EH (cell line): ENCODE measurements at places on chromosomes 3 and 15.

DNA sequence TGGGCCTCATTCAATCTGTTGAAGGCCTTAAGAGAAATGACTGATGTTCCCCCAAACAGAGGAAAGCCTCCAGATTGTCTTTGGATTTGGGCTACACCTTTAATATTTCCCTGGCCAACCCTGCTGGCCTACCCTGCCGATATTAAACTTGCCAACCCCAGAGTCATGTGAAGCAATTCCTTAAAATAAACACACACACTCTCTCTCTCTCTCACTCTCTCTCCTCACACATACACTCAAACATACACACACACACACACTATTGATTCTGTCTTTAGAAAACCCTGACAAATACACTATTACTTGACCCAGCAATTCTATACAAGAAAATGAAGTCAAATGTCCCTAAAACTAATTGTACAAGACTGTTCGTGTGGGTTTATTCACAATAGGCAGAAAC lies 109.9 kb upstream of the ST8SIA2 start:
- DNase-seq: no peak

GRCh38 chr3:113535898-113536297 lies 3.5 kb downstream of the SIDT1 start:
- DNase-seq: no peak

DNA sequence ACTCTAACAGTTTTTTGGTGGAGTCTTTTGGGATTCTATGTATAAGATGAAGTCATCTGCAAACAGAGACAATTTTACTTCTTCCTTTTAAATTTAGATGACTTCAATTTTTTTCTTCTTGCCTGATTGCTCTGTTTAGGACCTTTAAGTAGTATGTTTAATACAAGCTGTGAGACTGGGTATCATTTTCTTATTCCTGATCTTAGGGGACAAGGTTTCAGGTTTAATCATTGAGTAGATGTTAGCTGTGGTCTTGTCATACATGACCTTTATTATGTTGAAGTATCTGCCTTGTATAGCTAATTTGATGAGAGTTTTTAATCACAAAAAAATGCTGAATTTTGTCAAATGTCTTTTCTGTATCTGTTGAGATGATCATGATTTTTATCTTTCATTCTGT lies 20.6 kb downstream of the GRM2 start:
- DNase-seq: no peak

- no peak for DNase-seq
Measured at GRCh38 chr3:62975566-62975965, 100.3 kb upstream of the CADPS start.

- DNase-seq: peak; percentile 22
Measured at GRCh38 chr3:143484846-143485512, 363.3 kb downstream of the SLC9A9 start.

- no peak for DNase-seq
Measured at GRCh38 chr3:141380987-141381386, 12.7 kb downstream of the ZBTB38 start.

GRCh38 chr3:143352850-143353550 lies 233.4 kb downstream of the CHST2 start:
- DNase-seq: no peak

- no peak for DNase-seq
Measured at GRCh38 chr3:4409971-4410573, 57.0 kb downstream of the SUMF1 start.

DNA sequence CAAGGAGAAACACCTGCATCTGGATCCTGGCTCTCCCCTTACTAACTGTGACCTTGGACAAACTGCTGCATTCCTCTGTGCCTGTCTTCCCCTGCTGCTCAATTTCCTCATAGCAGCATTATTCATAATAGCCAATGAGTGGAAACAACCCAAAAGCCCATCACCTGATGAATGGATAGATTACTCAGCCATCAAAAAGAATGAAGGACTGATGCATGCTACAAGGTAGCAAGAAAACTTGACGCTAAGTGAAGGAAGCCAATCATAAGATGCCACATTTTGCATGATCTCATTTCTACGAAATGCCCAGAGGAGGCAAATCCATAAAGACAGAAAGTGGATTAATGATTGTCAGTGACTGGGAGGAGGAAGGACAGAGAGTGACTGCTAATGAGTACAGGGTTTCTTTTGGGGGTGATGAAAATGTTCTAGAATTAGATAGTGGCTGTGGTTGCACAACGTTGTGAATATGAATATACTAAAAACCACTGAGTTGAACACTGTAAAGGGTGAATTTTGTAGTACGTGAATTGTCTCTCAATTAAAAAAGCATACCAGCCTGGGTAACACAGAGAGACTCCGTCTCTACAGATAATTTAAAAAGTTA lies 11.2 kb downstream of the IGDCC4 start:
- no peak for DNase-seq

- no peak for DNase-seq
Measured at GRCh38 chr15:89964232-89964954, 36.7 kb upstream of the ZNF710 start.

GRCh38 chr3:55252921-55253320 lies 234.2 kb downstream of the WNT5A start:
- DNase-seq: peak; percentile 45

- no peak for DNase-seq
Measured at GRCh38 chr3:168618827-168619470, 523.2 kb upstream of the GOLIM4 start.

DNA sequence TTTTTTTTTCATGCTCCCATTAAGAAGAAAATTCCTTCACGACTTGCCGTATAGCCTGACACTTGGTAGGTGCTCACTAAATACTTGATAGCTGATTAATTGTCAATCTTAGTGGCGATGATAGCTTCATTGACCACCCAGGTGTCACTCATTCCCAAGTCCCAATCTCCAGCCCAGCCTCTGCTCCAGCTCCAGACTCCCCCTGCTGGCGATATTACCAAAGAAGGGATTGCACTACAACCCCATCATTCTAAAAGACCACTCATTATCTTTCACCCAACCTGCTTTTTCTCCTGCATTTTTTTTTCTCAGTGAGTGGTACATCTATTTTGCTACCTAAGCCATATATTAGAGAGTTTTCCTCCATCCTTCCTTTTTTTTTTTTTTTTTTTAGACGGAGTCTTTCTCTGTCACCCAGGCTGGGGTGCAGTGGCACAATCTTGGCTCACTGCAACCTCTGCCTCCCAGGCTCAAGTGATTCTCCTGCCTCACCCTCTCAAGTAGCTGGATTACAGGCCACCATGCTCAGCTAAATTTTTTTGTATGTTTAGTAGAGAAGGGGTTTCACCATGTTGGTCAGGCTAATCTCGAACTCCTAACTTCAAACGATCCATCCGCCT lies 19.5 kb upstream of the COMMD2 start:
- DNase-seq: peak; percentile 54

DNA sequence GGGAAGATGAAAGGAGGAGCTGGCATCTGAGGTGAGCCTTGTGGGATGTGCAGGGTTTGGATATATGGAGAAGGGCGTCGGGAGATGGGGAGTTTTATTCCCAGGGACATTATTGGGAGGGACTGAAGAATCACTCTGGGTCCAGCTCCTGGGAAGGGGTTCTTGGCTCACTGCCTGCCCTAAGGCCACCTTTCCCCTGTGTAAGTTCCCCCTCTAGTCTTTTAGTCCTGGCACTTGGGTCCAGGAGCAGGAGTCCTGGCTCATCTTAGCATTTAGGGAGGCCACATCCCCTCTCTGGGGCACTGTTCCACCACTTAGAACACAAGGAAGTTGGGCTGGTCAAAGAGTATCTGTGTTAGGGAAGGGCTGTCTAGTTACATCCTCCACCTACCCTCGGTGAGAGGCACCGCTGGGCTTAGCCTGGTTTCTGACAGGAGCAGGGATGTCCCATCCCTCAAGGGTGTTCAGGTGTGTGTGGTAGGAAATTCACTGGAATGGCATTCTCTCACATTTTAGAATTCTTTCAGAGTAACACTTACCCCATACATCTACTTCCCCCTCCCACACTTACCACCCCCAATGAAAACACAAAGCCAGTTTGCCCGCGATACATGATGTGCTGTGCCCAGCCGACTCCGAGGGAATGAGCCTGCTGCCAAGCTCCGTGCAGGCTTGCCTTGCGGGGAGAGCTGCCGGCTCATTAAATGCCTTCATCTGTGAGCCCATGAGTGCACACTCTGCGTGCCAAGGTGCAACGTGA lies 86.7 kb downstream of the FAM43A start:
- no peak for DNase-seq

DNA sequence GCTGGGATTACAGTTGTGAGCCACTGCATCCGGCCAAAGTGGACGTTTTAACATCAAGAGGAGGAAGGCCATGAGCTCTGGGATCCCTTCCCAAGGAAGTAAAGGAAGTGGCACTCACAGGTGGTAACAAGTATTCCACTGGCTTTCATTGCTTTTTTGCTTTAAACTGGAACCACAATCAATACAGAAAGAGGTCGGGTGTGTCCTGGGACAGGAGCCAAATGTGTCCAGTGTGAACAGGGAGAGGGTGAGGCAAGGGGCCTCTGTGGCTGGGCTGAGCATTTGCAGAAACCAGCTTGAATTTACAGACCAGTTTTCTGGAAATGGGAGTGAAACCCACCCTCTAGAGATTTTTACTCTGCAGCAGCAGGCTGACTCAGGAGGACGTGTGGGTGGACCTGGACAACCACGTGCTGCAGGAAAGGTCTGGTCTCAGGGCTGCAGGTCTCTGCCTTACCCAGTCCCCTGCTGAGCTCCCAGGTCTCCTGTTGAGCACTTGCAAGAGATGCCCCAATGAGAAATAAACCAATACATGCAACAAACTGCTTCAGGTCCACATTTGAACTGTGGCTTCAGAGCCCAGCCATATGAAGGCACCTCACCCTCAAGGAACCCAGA lies 42.8 kb upstream of the TMEM115 start:
- DNase-seq: no peak

DNA sequence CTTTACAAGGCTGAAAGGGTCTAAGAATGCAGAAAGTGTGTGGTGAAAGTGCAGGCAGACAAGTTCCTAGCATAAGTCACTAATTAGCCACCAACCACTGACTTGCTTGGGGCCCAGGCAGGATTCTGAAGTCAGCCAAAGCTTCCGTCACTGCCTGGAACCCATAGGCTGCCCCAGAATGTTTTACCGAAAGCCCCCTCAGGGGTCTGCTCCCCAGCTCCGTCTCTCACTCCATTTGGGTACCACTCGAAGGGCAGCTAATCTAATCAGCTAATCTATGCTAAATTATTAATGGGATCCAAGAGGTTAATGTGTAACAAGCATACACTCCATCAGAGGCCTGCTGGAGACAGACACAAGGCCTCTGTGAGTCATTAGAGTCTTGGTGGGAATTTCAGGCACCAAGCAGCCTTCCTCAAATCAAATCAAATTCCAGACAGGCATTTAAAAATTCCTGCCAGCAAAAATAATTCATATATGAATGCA lies 13.2 kb downstream of the ADAMTS9 start:
- DNase-seq: no peak

DNA sequence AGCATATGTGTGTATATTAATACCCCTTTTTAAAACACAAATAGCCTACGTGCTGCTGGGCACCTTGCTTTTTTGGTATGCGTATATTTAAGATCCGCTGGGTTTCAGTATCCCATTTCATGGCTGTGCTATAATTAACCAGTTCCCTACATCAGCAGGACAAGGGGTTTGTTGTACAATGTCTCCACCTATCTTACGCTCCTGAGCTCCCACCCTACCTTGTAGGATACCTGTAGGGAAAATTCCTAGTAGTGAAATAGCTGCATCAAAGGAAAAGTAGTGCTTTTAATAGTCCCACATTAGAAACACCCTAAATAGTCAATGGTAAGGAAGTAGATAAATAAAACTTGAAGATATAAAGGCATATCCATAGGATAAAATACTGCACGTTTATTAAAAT lies 1.4 kb downstream of the MAP6D1 start:
- no peak for DNase-seq

GRCh38 chr3:195468841-195469240 lies 26.0 kb upstream of the ACAP2 start:
- DNase-seq: no peak

DNA sequence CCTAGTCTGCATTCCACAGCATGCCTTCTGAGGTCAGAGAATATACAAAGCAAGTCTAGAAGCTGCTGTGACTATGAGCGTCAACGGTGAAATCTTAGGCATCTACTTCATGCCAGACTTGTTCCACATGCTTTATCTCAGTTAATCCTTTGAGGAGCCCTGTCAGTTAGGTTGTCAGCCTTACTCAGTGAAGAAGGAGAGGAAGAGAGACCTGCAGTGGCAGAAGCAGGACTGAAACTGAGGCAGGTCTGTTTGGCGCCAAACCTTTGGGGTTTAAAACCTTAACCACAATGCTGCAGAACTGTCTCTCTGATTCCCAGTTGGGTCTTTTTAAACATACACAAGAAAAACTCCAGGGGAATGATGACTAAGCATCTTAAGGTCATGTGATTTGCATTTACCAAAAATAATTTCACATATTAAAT lies 139.0 kb upstream of the LIPC start:
- peak; percentile 51 for DNase-seq
